ENCODE measurements at places on chromosomes 5 and 9. TPM values are rescaled to one million over a fixed set of nuclear protein-coding genes. Genes with fewer than 3 reads are reported as not detected.

The SLC36A3 gene
- polyA plus RNA-seq, result not detected

The C1QTNF2 gene
- polyA plus RNA-seq, result not detected

The SUSD1 gene
- 4.6 TPM for polyA plus RNA-seq

The MYO10 gene
- not detected for polyA plus RNA-seq

The PRELID2 gene
- polyA plus RNA-seq, result 1.3 TPM

The SREK1IP1 gene
- 21.1 TPM for polyA plus RNA-seq
